ENCODE measurements at places on chromosomes 7 and 10.

- DNase-seq = no peak
Observed at GRCh38 chr10:1939016-1939415, 201.7 kb upstream of the ADARB2 start.

- no peak for DNase-seq
Observed at GRCh38 chr10:15084502-15084922, 4.1 kb downstream of the ACBD7 start.

DNA sequence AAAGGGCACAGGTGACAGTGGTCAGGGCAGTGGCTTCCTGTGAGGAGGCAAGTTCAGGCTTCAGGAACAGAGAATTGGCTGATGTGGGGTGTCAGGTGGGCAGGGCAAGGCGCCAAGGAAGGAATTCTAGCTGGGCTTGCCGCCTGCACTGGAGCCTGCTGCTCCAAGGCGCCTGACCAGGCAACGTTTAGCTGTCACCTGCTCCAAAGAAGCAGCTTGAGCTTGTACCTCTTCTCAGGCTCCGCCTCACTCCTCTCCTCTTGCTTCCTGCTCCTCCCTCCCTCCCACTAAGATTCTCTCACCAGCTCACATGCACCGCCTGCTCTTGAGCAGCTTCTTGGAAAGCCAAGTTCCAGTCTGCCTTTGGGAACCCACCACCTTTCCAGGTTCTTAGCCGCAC, 187.4 kb upstream of the GRB10 start:
- DNase-seq = no peak

DNA sequence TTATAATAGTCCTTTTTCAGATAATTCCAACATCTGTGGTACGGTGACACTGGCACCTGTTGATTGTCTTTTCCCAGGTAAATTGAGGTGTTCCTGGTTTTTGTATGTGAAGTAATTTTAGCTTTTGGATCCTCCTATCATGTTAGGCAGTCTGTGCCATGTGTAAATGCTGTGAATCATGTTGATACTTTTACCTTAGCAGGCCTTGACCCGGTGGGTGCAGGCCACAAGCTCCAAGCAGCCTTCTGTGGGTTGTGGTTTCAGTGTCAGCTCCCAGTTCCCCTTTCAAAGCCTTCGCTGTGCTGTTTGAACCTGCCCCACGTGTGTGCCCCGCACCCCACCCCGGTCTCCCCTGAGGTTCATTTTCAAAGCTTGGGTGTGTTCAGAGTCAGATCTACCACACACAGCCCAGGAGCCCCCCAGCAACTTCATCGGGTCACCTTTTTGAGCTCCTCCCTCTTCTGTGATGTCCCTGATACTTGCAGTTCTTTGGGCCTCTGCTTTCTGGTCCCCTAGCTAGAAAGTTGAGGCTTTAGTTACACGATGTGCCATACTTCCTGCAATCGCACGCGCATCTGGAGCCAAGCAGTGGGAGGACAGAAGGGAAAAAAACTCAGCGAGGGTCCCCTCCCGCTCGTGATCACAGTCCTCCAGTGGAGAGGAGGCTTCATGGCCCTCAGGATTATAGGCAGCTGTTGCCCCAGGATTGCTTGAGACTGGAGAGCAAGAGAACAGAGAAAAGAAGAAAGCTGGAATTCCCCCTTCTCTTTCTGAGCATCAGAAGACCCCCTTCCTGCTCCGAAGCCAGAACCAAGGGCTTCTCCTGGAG, 8.7 kb upstream of the BHLHA15 start:
- peak; percentile 17 for DNase-seq

- no peak for DNase-seq
Observed at GRCh38 chr10:113552014-113552413, 839 bp upstream of the HABP2 start.

- no peak for DNase-seq
Observed at GRCh38 chr10:113045147-113046055, 95.4 kb downstream of the TCF7L2 start.

GRCh38 chr7:100640517-100641440, 573 bp downstream of the TFR2 start:
- DNase-seq = no peak

- DNase-seq = no peak
Observed at GRCh38 chr10:93757801-93758507, at the start of gene LGI1. LGI1 (plus strand) TSS chr10:93757936; CDS start chr10:93758145, 209 bp downstream.

DNA sequence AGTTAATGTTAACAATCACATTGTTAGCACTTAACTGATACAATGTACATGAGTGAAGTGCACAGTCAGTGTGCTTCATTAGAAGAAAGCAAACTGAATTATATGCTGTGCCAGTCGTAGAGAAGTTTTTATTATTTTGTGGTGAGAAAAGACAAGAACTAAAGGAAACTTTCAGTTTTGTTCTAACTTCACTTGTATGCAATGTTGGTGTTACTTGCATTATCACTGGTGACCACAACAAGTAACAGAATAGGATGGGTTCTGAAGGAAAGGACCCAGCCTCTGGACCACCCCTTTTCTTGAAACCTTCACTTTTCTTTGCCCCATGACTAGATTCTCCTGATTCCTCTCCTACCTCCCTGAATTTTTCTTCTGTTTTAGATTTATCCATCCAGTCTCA, 123.3 kb upstream of the GAD2 start:
- DNase-seq = no peak

DNA sequence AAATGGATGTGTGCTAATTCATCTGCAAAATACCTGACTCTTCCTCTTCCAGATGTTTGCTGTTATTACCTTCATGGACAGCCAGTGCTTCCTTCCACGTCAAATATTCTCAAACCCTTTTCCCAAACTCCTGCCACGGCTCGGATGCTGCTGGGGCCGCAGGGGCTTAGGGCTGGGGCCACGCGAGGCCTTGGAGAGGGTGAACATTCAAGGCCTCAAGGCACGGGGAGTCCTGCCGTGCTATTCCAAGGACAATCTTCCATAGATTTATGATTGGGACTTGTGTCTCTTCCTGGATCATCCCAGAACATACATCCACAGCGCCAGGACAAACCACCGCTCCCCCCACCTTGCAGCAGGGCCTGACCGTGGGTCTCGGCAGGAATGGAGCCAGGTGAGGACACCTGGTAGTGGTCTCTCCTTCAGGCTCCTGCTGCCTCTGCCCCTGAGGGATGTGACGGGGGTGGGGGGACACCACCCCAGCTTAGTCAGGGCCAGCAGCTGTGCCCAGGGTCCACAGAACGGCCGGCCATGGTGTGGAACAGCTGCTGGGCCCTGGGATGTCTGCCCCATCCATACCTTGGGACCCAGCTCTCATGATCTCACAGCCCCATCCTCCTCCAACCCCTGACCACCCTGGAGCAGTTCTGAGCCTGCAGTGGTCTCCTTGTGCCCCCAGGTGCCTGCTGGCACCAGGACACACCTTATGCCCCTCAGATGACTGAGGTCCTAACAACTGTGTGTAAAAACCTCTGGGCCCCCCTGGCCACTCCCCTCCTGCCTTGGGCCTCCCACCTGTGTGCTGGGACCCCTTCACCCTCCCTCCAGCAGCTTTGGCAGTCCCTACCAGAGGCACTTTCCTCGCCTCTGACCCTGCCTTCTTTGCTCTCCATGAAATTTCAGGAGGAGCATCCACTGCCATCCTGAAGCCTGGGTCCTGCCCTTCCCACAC, 16.7 kb downstream of the VIPR2 start:
- no peak for DNase-seq

- DNase-seq = no peak
Observed at GRCh38 chr10:52208365-52208764, 105.7 kb upstream of the DKK1 start.

DNA sequence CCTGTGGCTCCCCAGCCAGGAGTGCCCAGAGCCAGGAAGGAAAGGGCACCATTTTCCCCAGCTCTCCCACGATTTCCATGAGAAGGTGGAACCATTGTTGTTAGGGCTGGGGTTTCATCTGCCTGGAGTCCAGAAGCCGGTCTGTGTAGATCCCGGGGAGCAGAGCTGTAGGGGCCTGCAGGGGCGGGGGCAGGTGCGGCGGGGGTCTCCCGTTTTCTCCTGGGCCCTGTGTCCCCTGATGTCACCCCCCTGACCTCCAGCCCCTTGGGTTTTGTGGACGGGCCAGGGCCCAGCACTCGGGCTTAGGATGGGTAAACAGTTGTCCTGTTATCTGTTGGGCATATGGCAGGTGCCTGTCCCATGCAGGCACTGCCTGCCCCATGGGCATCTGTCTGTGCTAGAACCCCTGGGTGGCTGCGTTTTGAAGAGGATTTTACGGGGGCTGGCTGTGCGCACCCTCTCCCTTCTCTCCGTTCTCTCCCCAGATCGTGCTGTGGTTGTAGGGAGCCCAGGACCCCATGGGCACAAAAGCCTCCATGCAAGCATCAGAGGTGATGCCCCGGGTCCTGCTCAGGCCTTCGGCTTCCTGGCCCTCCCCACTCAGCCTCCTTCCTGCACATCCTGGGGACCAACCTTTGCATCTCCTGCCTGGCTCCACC, 158.8 kb downstream of the WDR37 start:
- DNase-seq = no peak

DNA sequence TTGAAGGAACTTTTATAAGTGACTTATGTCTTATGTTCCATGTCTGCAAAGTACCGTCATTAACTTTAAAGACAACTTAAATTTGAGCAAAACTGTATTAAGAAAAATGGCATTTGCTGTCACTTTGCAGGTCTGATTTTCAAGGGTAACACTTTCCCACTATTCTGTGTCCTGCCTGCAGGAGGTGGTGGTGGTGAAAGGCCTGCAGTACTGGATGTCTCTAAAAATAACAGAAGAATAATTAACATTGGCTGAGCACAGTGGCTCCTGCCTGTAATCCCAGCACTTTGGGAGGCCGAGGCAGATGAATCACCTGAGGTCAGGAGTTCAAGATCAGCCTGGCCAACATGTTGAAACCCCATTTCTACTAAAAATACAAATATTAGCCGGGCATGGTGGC, 13.2 kb upstream of the PTER start:
- DNase-seq = no peak

DNA sequence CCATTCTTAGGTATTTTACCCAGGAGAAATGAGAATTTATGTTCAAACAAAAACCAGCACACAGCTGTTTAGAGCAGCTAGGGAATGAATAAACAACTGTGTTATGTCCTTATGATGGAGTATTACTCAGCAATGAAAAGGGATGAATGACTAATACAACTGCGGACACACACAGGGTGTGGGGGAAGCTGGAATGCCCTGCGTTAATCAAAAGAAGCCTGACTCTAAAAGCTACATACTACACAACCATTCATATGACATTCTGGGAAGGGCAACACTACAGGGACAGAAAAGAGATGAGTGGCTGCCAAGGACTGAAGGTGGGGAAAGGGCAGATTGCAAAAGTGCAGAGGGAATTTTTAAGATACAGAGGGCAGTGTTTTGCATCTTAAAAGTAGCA, 64.0 kb downstream of the DLG5 start:
- DNase-seq = no peak

DNA sequence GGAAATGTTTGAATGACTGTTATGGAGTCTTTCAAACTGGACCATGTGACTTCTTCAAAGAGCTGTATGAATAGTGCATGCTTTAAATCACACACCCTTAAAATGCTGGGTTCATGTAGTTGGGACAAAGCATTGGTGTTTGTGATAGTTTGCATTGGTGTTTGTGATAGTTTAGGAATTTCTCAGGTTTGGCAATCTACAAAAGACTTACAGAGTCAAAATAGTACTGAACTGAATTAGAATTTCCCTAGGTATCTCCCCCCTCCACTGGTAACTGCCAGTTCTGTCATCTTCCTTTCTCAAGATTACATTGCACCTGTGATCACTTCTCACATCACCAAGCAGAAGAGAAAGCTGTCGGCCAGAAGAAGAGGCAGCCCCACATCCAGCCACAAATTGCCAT, 261.1 kb downstream of the GATA3 start:
- DNase-seq = no peak

DNA sequence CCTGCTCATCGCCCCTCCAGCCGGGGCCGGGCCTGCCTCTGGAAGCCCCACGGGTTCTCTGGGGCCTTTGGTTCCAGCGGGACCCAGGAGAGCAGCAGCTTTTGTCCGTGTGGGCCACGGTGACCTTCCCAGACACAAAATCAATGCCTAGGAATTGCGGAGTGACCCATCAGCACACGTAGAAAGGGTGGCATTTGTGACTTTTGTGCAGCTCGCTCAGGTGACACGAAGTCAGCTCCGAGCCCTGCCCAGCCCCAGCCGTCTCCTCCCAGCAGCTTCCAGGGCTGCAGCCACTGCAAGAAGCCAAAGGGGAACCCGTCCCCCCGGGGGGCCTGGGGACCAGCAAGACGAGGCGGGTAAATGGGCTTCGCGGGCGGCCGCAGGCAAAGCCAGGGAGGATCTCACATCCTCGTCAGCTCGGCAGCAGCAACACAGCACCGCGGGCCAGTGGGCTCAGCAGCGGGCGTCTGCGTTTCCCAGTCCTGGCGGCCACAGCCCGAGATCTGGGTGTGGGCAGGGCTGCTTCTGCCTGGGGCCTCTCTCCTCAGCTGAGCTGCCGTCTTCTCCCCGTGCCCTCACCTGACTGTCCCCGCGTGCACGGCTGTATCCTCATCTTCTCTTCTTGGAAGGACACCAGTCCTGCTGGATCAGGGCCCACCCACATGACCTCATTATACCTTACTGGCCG, 88.5 kb downstream of the PAXIP1 start:
- no peak for DNase-seq

GRCh38 chr7:96973986-96974385, 31.4 kb upstream of the DLX6 start:
- DNase-seq = no peak

- no peak for DNase-seq
Observed at GRCh38 chr7:73972614-73973013, 55.4 kb upstream of the ELN start.

DNA sequence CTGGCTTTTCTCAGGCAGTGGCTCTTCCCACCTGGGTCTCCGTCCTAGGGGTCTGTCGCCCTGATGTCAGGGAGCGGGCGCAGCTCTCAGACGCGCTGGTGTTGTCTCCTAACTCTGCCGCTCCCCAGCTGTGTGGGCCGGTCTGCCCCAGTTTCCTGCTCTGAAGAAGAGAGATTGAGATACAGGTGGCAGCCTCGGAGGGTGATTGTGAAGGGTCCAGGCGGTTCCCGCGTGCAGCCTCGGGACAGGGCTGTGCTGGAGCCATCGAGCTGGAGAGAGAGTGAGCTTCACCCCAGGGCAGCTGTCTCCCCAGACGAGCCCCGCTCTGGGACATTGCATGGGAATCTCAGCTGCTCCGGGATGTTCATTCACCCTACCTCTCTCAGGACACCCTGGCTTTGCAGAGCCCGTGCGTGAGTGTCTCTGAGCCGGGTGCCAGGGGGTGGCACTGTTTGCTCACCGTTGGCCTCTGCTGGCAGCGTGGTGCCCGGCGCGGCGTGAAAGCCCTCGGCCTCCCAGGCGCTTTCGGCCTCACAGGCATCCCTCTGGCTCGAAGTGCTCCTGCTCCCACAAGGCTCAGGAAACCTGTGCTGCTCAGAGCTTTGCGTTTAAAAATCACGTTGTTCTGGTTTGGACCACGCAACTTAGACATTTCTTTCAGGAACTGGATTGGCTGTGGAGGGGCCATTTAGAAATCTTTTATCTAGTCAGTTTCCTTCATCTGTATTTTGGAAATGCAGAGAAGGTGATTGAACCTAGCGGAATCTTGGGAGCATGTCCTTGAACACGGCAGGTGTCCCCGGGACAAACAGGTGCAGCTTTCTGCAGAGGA, 33.8 kb upstream of the ZFAND2A start:
- no peak for DNase-seq

- no peak for DNase-seq
Observed at GRCh38 chr7:124376111-124376510, 343.2 kb upstream of the TMEM229A start.

Data from activated T-helper 1 cell treated with Interleukin-2 at 50 U/mL for 16 hours (primary cell).